Esophagus mucosa (tissue), 1 donor: ENCODE measurements at places on chromosomes 7 and 10.

- ATAC-seq, result no peak
Observed at GRCh38 chr10:44781131-44781530, 130.0 kb upstream of the TMEM72 start.

- ATAC-seq, result no peak
Observed at GRCh38 chr7:66542528-66543269, 86.0 kb upstream of the KCTD7 start.

- ATAC-seq, result no peak
Observed at GRCh38 chr10:102975483-102976379, 57.6 kb downstream of the CNNM2 start.

GRCh38 chr7:94250987-94251386, 143.7 kb upstream of the COL1A2 start:
- no peak for ATAC-seq

- peak; percentile 20 for ATAC-seq
Observed at GRCh38 chr10:60009710-60010383, 103.5 kb upstream of the CCDC6 start.

DNA sequence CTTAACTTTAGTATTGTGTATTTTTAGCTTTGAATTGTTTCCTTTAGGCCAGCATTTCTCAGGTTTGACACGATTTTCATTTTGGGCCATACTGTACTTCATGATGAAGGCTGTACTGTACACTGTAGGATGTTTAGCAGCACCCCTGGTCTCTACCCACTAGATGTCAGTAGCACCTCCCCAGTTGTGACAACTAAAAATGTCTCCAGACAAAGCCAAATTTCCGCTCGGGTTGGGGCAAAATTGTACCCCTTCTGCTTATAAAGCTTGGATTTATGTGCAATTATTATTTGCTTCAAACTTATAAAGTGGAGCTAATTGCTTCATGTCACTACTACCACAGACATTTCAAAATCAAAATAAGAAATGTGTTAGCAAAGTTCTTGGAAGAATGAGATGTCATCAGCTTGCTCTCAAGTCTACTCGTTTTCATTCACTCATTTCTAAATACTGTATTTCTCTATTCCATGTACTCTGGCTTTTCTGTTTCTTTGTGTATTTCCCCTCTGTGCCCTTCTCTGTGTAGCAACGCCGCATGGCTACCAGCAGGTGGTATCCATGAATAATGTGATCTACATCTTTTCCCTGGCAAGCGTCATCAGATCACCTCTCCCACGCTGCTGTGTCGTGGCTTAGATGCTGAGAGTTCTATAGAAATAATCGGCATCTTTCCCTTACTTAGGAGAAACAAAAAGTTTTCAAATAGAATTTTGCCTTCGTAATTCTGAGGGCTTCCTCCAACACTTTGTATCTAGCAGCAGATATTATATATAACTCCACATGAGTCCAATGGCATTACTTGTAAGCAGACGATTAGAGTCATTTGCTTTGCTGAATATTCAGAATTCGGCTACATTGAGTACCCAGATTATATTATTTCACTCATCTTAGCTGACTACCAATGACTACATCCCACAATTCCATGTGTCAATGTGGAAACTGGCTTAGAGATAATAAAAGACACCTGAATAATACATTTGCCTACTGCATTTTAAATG, 47.8 kb upstream of the CALCR start:
- no peak for ATAC-seq

- no peak for ATAC-seq
Observed at GRCh38 chr7:38535073-38535472, 96.1 kb downstream of the AMPH start.
